ENCODE measurements at places on chromosomes 2 and 18.

DNA sequence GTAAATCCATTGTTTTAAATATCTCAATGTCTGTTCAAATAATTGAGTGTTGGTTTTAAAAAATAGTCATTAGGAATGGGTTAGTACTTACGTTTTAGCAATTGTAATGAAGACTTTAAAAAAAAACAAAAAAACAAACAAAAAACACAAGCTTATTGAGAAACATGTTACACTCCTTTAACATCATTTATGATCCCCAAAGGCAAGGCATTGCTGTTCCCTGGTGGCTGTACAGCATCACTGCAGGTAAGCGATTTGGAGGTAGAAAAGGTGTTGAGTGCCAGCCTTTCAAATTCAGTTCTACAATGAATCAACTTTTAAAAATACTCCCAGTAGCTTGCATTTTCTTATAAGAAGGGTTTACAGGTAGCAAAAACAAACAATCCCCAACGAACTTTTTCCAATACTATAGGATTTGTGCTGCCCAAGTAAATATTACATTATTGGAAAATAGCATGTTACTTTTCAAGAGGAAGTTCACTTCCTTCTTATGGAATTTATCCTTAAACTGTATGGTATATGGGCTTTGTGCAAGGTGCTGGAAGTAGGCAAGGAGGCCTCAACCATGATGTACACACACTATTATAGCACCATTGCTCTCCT is 27.5 kb downstream of the CNRIP1 start:
- peak; percentile 47 for DNase-seq

- no peak for DNase-seq
Observed at GRCh38 chr18:68707646-68708045, 7.3 kb downstream of the TMX3 start.

- DNase-seq: peak; percentile 91
Observed at GRCh38 chr2:108612514-108613183, 78.4 kb downstream of the LIMS1 start.

GRCh38 chr2:134413430-134413829 is 159.6 kb downstream of the MGAT5 start:
- DNase-seq: no peak

DNA sequence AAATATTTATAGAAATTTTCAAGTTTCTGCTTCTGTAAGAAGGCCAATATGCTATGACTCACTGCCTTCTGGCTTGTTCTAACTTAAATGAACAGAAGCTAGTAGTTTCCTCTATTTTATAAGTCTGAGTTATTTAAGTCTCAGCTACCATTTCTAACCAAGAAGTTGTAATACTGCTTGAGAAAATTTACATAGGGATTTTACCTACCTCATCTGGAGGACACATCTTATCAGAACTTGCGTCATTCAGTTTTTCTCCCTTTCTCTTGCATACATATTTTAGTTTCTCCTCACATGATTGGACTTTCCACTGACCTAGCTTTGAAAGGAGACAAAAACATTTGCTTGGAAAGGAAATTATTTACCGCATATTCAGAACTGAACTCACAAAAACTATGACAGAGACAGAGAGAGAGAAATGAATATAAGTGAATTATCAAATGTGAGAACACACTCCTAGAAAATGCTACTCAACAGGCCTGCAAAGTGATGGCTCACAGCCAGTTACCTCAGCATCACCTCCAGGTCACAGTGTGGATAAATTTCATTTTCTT is 81.1 kb upstream of the CD302 start:
- DNase-seq: peak; percentile 71

- DNase-seq: no peak
Observed at GRCh38 chr2:45316576-45317338, 294.3 kb downstream of the SRBD1 start.

DNA sequence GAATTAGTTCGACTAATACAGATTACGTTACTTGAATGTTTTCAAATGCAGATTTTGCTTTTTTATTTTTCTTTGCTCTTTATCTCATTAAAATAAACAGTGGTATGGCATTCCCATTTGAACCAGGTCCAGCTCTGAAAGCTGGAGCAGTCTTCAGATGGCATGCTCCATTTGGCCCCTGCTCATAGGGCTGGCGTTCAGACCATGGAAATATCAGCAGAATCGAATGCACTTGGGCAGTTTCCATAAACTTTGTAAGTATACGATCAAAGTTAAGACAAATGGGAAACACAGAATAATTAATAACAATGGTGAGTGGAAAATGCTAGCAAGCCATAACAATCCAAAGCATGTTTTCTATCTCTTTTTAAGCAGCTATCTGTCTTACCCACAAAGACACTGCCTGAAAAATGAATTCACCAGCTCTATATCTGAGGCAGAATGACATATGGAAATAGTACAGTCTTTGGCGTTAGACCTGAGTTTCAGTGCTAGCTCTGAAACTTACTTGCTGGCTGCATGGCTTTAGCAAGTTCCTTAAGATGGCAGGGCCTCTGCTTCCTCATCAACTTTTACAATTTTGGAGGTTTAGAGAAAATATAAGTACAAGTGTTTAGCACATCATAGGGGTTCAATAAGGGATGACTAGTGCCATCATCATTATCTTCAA is 131.6 kb downstream of the BCL2 start:
- no peak for DNase-seq

GRCh38 chr2:37919631-37920032 is 5.5 kb upstream of the RMDN2 start:
- no peak for DNase-seq

GRCh38 chr2:18752022-18752493 is 162.7 kb upstream of the NT5C1B start:
- DNase-seq: no peak

- DNase-seq: no peak
Observed at GRCh38 chr18:9714266-9715087, 6.4 kb downstream of the RAB31 start.

- DNase-seq: no peak
Observed at GRCh38 chr2:9205486-9205885, 1.1 kb upstream of the ASAP2 start.

- no peak for DNase-seq
Observed at GRCh38 chr2:40639320-40639719, 187.4 kb upstream of the SLC8A1 start.

DNA sequence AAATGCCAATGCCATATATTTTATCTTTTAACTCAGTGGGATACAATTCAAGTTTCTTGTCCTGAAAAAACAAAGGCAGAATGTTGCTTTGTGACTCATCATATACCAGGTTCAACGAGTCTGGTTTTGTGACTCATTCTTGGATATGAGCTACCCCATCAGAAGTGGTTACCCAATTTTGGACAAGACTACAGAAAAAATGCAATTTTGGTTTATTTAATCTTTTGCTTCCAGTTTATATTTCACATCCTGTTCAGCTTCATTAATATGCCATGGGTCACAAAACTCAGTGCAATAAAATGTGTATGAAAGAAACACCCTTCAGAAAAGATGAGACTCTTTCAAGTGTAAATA is 25.0 kb downstream of the FN1 start:
- DNase-seq: peak; percentile 63

DNA sequence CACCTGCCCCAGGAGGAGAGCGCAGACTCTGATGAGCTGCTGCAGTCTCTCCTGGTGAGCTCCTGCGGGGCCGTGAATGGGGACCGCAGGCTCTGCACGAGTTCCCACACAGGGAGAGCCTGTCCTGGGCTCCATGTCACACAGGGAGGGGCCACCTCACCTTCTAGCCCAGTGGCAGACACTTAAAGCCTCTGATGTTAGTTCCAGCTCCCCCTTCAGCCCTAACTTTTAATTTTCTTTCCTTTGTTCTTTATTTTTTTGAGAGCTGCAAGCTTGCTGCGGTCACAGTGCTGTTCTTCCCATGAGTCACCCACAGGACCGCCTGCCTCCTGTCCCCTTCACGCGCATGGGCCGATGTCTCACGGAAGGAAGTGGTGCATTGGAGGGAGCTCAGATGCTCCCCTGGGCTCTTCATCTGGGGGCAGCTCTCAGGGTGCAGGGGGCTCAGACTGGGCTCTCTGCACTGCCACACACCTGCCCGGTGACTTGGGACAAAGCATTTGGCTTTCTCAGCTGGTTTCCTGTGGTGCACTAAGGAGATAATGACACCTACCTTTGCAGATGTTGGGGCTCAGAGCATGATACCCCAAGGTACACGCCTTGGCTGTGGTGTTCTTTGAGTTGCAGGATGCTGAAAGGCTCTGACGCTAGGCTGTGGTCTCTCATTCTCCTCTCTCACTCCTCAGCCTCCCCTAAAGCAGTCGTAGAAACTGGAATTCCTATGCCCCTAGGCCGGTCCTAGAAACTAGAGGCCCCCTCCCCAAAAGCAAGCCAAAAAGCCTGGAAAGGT is 37.2 kb upstream of the PXDN start:
- no peak for DNase-seq

DNA sequence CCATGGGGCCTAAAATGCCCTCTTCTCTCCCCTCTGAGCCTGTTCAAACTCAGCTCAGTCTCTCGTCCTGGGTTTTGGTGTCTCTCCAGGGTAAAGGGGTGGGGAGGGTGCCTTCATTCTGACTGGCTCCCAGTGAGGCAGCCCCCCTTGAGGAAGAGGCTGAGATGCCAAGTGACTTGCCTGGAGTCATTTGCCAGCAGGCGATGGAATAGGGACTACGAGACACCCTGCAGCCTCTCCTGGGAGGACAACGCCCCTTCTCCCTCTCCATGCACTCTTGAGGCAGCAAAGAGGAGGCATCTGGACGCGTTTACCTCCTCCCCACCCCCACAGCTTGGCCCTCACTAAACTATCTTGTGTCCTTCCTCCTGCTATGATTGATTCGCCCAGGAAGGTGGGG is 760 bp upstream of the STON1 start:
- DNase-seq: no peak

GRCh38 chr2:30886080-30886479 is 78.8 kb upstream of the CAPN13 start:
- DNase-seq: no peak

GRCh38 chr2:238339395-238339780 is 19.1 kb downstream of the TRAF3IP1 start:
- DNase-seq: no peak

DNA sequence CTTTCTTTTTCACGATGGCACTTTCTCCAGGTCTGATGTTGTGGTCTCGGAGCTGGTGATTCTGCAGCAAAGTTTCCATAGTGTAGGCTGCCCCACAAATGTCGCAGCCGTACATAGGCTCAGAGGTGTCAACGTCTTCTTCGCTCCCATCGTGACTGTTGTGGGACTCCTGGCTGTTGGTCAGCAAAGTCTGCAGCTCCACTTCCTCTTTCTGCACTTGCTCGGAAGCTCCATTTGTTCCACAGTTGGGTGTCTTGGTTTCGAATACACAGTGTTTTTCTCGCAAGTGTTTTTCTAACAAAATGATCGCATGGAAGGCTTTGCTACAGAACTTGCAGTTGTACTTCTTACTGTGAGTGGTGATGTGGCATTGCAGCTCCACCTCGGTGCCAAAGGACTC is 126.8 kb downstream of the ZNF521 start:
- no peak for DNase-seq

GRCh38 chr2:220034426-220035130 is 407.1 kb downstream of the SLC4A3 start:
- DNase-seq: no peak

DNA sequence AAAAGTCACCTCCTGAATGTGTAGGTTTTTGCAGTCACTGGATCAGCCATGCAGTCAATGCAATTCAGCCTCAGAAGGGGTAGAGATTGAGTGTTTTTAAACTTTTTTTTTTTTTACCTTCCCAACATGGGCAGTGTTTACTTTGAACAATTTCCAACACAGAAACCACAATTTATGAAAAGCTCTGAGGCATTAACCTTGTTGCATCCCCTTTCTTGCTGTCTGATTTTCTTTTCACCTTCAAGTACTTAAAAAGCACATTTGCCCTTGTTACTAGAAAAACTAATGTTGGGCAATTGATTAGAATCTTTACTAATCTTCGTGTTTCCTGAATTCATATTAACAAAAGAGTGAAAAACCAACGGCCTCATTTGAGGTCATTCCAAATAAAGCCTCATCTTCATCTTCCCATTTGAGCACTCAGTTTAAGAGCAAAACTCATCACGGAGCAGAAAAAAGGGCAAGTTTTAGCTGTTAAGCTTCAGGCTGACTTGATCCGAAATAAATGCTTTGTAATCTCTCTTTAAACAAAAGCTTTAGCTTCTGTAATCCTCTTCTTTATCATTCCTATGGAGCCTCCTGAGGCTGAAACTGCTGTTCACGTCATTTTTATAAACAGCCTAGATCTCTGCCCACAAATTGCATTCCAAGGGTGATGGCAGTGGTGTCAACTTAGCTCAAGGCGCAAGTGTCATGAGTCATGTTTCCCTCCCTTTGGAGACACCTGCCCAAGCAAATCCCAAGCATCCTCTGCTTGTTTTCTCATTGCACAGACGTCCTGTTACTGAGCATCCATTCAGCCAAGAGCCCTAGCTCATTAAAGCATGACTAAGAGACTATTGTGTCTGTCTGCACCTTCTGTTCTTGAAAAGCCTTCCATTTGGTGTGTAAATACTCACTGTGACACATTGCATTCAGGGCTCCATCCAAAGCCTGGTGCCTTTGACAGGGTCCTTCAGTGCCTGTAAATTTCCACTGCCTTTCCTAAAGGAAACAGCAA is 107.7 kb downstream of the HNMT start:
- no peak for DNase-seq

DNA sequence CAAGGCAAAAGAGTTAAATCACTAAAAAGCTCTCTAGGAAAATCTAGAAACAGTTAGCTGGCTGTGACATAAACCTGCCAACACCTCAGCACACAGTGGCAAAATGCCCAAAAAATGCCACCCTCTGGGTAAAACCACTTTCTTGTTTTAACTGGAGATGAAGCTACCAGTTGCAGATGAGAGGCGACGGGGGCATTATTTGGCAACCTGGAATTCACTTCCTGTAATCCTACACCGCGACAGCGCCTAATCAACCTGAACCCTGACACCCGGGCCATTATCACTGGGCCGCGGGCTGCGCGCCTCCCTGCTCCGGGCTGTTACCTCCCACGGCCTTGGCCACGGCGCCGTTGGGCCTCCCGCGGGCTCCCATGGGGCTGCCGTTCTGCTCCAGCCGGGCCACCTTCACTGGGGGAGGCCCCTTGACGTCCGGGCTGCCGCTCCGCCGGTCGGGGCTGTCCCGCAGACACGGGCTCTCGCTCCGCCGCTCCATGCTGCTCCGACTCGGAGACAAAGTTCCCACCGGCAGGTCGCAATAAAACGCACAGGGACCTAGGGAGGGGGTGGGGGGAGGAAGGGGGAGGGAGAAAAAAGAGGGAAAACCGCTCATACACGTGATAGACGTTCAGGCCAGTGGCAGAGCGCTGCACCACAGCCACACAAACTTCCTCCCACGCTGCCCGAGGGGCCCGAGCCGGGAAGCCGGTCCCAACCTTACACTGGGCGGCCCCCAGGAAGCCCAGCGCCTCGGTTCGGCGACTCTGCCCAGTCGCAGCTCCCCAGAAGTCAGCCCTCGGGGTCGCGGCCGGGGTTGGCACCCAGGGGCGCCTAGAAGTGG is 2.0 kb downstream of the SATB2 start:
- DNase-seq: no peak
